ENCODE measurements at places on chromosomes 13 and 19.

- DNase-seq: no peak
Observed at GRCh38 chr13:109698779-109699178, 87.6 kb downstream of the IRS2 start.

DNA sequence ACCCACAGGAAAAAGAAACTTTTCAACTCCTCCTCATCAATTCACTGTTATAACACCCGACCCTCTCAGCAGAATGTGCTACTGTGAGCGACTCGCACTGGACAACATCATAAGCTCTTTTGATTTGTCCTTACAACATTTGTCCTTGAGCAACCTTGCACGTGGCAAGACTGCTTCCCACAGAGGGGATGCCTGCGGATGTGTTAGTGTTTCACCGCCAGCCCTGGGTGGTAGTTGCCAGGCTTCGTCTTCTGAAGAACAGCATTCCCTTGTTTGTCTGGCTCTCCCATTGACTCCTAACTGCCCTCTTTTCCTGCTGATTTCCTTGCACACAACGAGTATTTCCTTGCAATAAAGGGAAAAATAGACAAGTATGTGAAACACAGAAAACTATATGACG is 111.4 kb upstream of the SLC7A1 start:
- DNase-seq: no peak

GRCh38 chr19:56972291-56972841 is 131.8 kb upstream of the PEG3 start:
- DNase-seq: no peak

DNA sequence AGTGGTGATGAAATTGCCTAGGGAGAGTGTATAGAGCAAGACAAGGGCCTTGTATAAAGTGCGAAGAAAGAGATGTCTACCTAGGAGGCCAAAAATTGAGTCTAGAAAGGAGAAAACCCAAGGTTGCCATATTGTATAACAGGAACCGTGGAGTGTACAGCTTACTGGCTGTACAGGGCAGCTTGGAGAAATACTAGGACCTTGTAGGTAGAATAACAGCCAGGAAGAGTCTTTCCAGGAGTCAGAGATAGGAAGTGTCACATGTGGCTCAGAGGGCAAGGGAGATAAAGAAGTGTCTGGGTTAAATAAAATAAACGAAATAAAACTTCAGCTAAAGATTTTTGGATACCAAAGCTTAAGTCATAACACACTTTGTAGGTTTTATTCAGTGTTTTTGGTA is 12.4 kb downstream of the CDK8 start:
- no peak for DNase-seq

DNA sequence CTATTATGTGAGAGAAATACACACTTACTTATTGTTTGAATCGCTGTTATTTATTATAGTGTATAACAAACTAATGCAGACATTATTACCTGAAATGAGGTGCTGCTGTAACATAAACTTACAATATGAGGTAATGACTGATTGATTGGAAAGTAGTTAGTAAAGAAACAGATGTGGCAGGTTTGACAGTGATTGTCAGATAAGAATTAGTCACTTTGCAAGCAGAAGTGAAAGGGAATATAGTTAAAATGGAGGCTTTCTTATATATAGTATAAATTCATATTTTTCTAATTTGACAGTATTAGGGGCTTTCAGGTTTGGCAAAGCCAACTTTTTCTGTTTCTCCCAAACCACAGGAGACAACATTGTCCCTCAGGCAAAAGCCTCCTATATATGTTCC is 20.6 kb downstream of the MIR17HG start:
- DNase-seq: no peak

DNA sequence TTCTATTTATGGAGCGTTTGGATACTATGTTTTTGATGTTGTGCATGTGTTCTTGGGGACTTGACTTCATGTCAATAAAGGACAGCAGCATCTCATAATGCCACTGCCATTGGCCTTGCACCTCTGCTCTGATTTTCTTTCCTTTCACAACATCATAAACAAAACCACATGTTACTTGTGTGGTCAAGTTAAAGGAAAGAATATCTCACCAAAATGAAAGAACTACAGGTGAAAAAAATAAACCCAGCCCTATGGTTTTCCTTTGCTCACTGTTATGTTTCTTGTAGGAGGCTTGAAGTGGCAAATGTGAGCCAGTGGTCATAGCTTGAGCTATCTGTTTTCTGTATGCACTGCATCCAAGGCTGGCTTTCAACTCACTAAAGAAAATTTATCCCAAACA is 240.4 kb downstream of the KCNRG start:
- no peak for DNase-seq

GRCh38 chr19:2333027-2333806 is 4.7 kb downstream of the SPPL2B start:
- no peak for DNase-seq

DNA sequence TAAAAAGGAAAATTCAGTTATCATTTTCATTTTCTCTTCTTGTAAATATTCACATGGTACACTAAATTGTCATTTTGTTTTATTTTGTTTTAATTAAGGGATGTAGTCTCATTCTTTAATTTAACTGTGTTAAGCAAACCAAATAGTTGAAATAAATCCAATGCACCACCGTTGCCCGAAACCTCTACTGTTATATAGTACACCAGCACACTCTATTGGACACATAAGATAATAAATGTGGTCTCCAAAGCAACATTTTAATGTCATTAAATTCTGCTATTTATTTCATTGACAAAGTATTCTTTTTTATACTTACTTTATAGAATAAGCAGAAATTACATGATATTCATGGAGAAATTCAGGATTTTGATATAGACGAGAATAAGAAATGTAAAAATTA is 156.4 kb upstream of the FREM2 start:
- DNase-seq: no peak

GRCh38 chr19:28603453-28603852 is 609.5 kb downstream of the UQCRFS1 start:
- DNase-seq: no peak
